ELR (cell line): ENCODE measurements at places on chromosomes 4 and X.

GRCh38 chr4:170803492-170803891 is 713.7 kb upstream of the AADAT start:
- no peak for DNase-seq

GRCh38 chrX:149938427-149938880 is at the start of gene EOLA2:
Gene EOLA2 (minus strand): TSS chrX:149938491. CDS start chrX:149933874, 4,617 bp downstream.
- peak; percentile 97 for DNase-seq

GRCh38 chrX:136204571-136204970 is 46.6 kb downstream of the MAP7D3 start:
- DNase-seq, result peak; percentile 65

GRCh38 chr4:152486429-152487389 is 49.2 kb downstream of the FBXW7 start:
- DNase-seq, result peak; percentile 25

GRCh38 chr4:112327965-112328733 is 31.0 kb downstream of the ALPK1 start:
- peak; percentile 63 for DNase-seq

- no peak for DNase-seq
Measured at GRCh38 chrX:10011991-10012390, 44.8 kb downstream of the CLDN34 start.

- DNase-seq, result no peak
Measured at GRCh38 chr4:168759959-168760527, 250.0 kb downstream of the CBR4 start.

GRCh38 chrX:88940904-88941303 is 193.9 kb downstream of the CPXCR1 start:
- no peak for DNase-seq
